ENCODE measurements at places on chromosomes 4 and X.

DNA sequence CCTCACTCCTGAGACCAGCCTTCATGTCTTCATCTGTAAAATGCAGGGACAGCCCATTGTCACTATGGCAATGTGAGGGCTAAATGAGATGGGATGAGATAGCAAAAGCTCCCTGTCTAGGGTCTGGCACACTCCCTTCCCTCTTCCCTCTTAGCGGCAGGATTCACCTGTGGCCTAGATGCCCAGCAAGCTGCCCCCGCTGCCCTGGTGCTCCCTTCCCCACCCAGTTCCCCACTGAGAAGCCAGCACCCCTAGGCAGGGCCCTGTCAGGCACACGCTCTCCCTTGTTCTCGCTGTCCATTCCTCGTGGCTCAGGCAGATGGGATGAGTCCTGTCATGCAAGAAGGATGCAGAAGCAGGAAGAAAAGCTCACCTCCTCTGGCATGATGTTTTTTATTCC, 49.2 kb upstream of the PJA1 start:
- DNase-seq, result no peak

GRCh38 chr4:46676364-46676763, 232.7 kb downstream of the COX7B2 start:
- DNase-seq, result no peak

DNA sequence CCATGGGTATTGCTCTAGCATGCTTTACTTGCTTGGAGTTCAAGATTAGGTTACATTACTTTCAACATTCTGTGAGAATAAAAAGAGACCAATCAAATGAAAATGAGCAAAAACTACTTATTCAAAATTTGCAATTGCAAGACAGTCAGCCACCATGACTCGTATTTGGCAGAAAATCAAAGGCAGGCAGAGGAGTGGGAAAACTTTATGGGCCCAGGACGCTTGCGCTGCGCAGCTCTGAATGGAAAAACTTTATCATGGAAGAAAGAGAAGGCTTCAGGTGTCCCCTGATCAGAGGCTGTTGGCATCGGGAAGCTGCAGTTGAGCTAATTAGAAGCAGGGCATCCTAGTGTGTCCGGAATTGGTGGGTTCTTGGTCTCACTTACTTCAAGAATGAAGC, 250.6 kb downstream of the USP46 start:
- no peak for DNase-seq

GRCh38 chr4:132169660-132170059, 979.4 kb upstream of the PCDH10 start:
- DNase-seq, result no peak

GRCh38 chrX:98071331-98071730, 1187.6 kb downstream of the RPA4 start:
- DNase-seq, result no peak

DNA sequence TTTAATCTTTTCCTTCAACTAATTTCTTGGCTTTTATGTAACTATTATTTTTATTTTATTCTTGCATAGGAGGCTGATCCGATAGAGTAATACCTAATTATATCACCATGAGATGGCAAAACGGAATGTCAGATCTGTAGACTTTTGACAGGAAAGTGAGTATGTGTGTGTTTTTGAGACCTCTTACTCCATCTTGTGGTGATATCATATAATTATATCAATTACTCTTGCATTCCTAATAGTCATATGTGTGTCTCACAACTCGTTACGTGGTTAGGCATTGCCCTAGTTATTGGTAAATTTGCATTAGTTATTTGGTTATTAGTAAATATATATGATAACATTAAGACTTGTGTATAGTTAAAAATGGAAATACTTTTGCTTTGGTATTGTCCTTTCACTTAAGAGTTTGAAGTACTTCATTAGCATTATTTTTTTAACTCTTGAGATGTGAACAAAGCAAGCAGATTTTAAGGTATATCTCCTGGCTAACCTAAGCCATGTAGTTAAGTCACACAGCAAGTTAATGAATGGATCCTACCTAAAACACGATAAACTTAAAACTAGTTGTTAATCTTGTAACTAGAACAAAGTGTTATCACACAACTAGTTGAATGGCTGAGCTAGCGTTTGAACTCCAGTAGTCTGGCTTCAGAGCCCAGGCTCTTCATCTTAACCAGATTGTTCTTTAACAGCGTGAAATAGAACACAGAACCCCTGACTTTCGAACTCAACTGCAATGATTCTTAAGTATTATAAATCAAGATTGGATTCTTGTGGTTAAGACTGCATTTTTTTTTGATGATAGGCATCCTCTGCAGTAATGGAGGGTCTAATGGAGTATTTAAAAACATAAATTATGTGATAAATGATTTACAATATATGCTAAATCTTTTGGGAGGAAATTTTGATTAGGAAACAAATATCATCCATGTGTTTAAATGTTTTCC, 67.1 kb downstream of the PGRMC2 start:
- no peak for DNase-seq

DNA sequence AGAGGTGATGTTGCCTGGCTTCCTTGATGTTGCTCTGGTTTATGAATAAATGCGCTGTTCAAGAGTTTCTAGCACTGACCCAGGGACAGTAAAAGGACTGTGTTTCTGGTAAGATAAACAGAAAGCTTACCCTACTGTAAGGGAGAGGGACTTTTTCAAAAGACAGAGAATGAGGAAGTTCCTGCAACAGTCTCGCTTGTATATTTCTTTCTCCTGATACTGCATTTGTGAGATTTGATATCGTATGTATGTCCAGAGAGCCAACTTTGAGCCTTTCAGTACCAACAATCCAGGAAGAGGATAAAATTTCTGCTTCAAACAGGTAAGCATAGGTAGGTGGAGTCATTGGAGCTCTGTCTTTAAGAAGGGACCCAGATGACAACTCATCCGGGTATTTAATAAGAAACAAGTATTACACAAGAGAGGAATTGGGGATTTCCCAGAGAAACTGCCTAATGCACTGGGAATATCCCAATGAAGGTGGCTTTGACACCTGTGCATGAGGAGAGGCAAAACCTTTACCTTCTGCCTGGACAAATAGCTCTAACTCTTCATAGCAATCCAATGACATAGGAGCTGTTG, 773 bp downstream of the DAPP1 start:
- DNase-seq, result no peak

GRCh38 chr4:111323916-111324315, 701.0 kb upstream of the PITX2 start:
- no peak for DNase-seq
